ENCODE measurements at places on chromosomes 11 and 22. TPM values are rescaled to one million over a fixed set of nuclear protein-coding genes. Genes with fewer than 3 reads are reported as not detected.

GRCh38 chr22:17243524-17243923 lies 24.3 kb upstream of the ADA2 start:
- DNase-seq, result no peak

DNA sequence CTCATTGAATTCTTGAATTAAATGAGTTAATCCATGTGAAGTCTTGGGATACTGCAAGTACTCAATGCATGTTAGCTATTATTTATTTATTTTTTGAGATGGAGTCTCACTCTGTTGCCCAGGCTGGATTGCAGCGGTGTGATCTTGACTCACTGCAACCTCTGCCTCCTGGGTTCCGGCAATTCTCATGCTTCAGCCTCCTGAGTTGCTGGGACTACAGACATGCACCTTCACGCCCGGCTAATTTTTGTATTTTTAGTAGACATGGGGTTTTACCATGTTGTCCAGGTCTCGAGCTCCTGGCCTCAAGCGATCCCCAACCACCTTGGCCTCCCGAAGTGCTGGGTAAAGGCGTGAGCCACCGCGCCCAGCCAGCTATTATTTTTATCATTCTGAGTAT lies 9.4 kb downstream of the MMP7 start:
- no peak for DNase-seq

DNA sequence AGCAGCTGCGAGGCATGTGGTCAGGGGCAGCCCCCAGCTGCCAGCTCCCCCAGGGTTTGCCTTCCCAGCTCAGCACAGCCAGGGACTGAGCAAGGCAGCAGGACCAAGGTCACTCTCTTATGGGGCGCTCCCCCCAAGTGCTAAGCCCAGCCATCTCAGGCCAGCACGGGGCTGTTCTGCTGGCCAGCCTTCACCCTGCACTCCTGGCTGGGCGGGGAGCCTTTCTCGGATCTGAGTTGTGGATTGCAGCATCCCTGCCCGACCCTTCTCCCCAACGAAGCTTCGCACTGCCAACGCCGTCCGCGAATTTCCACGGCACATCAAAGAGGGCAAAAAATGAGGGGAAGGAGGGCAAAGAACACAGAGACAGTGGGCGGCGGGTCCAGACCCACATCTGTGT lies 42.5 kb upstream of the GAL start:
- no peak for DNase-seq

GRCh38 chr11:100630898-100631297 lies 56.2 kb upstream of the ARHGAP42 start:
- peak; percentile 24 for DNase-seq

GRCh38 chr11:38646382-38646781 lies 2048.3 kb upstream of the RAG2 start:
- DNase-seq, result no peak

DNA sequence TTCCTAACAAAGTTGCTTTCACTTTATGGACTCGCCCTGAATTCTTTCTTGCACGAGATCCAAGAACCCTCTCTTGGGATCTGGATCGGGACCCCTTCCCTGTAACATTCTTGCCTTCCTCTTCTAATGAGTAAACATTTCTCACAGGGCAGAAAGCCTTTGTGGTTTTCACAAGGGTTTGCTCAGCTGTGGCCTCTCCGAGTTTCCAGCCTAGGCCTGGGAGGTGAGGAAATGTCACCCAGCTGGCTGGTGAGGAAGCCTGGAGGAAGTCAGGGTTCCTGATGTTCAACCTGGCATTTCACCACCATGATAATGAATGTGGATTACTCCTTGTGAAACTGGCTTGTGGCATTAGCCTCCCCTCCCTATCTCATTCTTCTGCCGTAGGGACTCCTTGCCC lies 224.9 kb downstream of the DSCAML1 start:
- no peak for DNase-seq

The SPINDOC gene
- total RNA-seq, result 11.9 TPM

GRCh38 chr11:103844327-103845215 lies 191.9 kb upstream of the DDI1 start:
- no peak for DNase-seq

The C22orf42 gene
- not detected for total RNA-seq

DNA sequence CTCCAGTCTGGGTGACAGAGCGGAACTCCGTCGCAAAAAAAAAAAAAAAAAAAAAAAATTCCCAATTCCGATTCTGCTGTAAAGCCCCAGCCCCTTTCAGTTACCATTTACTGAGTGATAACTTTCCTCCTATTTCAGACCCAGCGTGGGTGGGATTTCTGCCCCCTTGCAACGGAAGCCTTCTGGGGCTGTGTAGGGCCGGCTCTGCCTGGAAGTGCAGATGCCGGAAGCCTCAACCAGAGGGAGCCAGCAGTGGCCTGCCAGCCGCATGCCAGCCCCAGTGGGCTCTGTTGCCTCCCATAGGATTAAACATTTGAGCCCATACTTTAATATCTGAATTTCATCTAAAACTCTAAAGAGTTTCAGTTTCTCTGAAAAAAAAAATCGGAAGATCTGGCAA lies 60.0 kb upstream of the NUP50 start:
- DNase-seq, result no peak

DNA sequence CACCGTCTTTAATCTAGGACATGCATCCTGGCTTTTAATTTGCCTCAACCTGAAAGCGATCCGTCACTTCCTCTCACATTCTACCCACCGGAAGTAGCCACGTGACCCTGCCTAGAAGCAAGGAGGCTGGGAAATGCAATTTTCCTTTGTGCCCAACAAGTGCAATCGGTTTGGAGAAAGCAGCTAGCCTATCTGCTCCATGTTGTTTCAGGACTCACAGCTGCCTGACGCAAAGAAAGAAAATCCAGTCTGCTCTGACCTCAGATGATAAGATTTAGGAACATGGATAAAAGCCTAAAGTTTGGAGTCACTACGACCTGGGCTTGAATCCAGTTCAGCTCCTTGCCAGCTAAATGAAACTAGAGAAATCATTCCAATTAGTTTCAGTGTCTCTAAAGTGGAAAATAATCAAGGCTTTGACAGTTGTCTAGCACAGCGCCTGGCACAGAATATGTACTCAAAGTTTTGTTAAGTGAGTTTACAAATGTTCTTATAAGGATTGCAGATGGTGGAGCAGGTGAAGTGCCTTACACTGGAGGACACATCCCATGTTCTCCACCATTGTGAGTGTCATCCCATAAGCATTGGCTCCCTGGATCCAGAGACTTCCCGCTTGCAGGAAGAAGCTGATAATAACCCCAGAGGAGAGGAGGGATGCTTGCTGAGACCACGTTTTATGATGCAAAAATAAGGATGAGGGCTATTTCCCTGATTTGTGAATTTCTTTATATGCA lies 553.7 kb downstream of the MN1 start:
- peak; percentile 79 for DNase-seq

DNA sequence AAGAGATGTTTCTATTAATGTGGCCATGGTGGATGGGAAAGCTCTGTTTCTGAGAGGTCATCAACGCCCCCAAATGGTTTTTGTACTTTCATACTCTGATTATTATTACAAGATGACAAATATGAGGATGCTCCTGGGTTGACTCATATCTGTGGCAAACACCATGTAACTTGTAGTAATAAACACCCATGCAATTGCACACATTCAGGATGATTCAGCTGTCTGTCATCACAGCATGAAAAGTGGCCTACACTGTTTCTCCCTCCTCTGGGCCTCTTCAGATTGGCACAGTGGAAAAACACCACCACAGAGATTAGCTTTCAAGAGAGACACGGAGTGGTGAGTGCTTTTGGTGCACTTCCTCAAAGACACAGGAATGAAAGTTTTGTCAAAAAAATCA lies 85.4 kb downstream of the MTNR1B start:
- DNase-seq, result no peak

GRCh38 chr11:99601179-99601578 lies 580.4 kb downstream of the CNTN5 start:
- no peak for DNase-seq

The CYP2D6 gene
- 0.41 TPM for total RNA-seq

GRCh38 chr11:75268626-75269366 lies 28.2 kb downstream of the TPBGL start:
- DNase-seq, result no peak

- peak; percentile 84 for DNase-seq
Observed at GRCh38 chr11:32259641-32260081, 168.8 kb downstream of the RCN1 start.

Measured in tongue (tissue), 3 donors.